ENCODE measurements at places on chromosomes 2 and 18.

GRCh38 chr18:44826418-44827259, 146.0 kb downstream of the SETBP1 start:
- peak; percentile 70 for DNase-seq

DNA sequence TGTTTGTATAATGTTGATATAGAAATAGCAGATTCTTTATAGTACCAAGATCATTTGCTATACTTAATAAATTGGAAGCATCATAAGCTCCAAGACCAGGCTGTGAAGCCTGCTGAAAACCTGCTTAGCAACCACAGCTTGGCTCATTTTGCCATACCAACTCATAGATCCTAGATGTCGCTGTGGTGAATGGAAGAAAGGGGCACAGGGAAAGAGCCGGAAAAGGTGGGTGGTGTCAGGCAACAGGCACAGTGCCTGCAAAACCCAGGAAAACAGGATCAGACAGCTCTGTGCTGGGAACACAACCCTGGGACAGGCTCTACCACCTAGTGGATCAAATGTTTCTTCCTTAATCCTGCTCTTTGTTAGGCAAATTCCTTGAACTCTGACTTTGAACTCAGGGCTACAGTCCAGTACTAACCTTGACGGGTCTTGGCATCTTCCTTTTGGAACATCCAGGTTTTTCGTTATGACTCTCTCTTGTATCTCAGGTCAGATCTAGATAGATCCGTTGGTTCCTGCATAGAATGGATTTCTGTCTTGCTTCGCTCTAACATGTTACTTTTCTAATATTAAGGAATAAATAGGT, 31.6 kb downstream of the TWSG1 start:
- peak; percentile 56 for DNase-seq

GRCh38 chr18:75157851-75158250, 51.1 kb downstream of the PTGR3 start:
- DNase-seq, result no peak

- DNase-seq, result no peak
These were observed 12.9 kb upstream of the ANKRD53 start for GRCh38 chr2:70965506-70965905.

Data from pons (tissue), 1 donor.